HFFc6 (cell line): ENCODE measurements at places on chromosomes 3 and 15.
A peak's percentile ranks its signal among the peaks of the same experiment; 100 is the strongest.

- H3K4me3 ChIP-seq: no peak overlapping the region
- no peak overlapping the region for H3K27ac ChIP-seq
- no peak for DNase-seq
- peaks cover 7% of the 10 kb centered on the region for H3K27me3 ChIP-seq
These were observed 54.0 kb upstream of the POLR2M start for GRCh38 chr15:57652481-57652880.

DNA sequence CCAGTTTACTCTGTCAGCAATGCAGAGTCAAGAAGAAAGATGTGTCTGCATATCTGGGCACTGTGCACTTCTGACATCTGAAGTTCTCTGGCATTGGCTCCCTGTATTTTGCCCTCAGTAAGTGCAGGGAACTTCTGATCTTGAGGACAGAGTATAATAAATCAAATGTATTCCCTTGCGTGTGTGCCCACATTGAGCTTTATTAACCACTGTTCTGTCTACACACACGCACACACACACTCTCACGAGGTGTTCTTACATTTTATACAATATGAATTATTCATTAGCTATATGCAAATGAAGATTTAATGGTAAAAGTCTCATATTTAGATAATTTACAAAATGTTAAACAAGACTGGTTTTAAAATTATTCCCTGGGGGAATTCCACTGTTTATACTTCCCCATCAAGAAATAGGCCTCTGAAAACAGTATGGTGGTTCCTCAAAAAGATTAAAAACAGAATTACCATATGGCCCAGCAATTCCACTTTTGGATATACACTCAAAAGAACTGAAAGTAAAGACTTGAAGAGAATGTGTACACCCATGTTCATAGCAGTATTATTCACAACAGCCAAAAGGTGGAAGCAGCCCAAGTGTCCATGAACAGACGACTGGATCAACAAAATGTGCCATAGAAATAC, 24.6 kb upstream of the ANPEP start:
- H3K36me3 ChIP-seq: peaks cover 30% of the 10 kb centered on the region
- H3K4me3 ChIP-seq: no peak overlapping the region
- H3K4me1 ChIP-seq: peaks cover 66% of the 10 kb centered on the region
- DNase-seq: no peak
- peak overlapping the region; percentile 96; the same call in 1 of the 2 replicates for H3K27ac ChIP-seq

DNA sequence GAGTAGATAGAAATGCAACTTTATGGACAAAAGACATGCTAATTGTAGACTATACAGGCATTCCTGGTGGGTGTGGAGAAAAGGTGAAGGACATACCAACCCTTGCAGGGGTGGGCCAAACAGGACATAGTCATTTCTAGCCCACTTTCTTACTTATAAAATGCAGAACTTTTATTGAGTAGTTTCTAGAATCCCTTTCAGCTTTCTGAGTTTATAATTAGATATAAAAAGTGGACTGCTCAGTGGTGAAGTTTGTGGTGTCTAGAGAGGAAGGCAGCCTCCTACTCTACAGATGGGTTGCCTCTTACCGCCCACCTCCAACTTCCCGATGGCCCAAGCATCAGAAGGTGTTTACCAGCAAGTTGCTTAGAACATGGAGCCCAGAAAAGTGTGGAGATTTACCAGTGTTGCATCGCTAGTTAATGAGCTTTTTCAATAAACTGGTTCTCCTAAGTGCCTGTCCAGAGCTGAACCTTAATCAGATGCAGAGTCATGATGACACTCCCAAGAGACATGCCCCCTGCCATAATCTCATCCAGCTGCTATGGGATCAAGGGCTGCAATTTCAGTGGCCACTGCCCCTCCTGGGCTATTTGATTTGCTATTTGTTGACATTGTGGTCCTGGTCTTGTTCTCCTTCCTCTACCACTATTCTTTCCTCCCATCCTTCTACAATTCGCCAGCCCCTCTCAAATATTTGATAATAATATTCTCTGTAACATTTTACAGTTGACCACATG, 77.5 kb upstream of the STRIT1 start:
- 0 out of 2 replicates have a peak, but pooled peaks cover 3% of the 10 kb centered on the region for H3K27me3 ChIP-seq
- no peak overlapping the region for H3K27ac ChIP-seq
- H3K4me3 ChIP-seq: no peak overlapping the region
- DNase-seq: no peak

DNA sequence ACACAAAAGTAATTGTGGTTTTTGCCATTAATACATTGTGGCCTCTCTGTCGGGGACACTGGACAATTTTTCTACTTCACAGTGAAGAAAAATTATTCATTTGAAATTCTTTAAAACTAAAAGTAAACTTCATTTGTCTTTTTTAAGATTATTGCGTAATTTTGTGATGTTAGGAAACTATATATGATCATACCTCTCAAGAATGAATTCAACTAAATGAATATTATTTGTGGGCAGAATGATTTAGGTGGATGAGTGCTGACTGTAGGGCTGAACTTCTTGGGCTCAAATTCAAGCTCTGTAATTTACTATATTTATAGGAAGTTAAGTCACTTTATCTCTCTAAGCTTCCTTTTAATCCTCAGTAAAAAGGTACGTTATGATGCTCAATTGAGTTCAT, 441.2 kb downstream of the ROBO1 start:
- no peaks in the 10 kb centered on the region for H3K36me3 ChIP-seq
- no peaks in the 10 kb centered on the region for H3K4me1 ChIP-seq
- H3K4me3 ChIP-seq: no peak overlapping the region
- no peak overlapping the region for H3K27ac ChIP-seq

GRCh38 chr15:41661078-41661517, 893 bp downstream of the MGA start:
- H3K4me3 ChIP-seq: peak overlapping the region; percentile 92
- peaks cover 44% of the 10 kb centered on the region for H3K4me1 ChIP-seq

DNA sequence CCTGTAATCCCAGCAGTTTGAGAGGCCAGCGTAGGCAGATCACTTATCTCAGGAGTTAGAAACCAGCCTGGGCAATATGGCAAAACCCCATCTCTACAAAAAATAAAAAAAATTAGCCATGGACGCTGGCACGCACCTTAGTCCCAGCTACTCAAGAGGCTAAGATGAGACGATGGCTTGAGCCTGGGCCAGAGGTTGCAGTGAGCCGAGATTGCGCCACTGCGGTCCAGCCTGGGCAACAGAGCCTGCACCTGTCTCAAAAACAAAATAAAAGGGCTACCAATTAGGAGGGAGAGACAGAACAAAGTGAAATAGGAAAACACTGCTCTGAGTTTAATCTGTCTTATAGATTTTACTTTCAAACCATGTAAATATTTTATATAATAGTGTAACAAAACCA, 33.8 kb downstream of the MSL2 start:
- peaks cover 13% of the 10 kb centered on the region for H3K36me3 ChIP-seq
- H3K27me3 ChIP-seq: no peaks in the 10 kb centered on the region; the same call in 1 of the 2 replicates
- peaks cover 46% of the 10 kb centered on the region for H3K4me1 ChIP-seq
- DNase-seq: no peak

DNA sequence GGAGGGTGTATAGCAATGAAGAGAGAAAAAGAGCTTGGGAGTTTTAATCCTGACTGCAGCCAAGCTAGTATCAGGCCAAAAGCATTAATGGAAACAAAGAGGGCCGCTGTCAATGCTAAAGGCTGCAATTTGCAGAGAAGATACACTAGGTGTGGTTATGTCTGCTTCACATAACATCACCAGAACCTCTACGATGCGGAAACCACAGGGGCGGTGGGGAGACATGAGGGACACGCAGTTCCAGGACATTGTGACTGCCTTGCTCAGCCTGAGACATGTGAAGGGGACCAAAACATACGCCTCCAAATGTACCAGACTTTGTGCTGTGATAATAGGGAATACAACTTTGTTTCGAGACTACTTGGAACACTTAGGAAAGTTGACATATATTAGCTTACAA, 88.4 kb downstream of the APBA2 start:
- peaks cover 21% of the 10 kb centered on the region for H3K4me1 ChIP-seq
- no peaks in the 10 kb centered on the region for H3K36me3 ChIP-seq
- no peak overlapping the region for H3K27ac ChIP-seq
- H3K27me3 ChIP-seq: no peaks in the 10 kb centered on the region

GRCh38 chr15:58957101-58957973, 23.9 kb upstream of the SLTM start:
- no peaks in the 10 kb centered on the region for H3K36me3 ChIP-seq
- H3K4me1 ChIP-seq: peaks cover 29% of the 10 kb centered on the region
- no peak overlapping the region for H3K27ac ChIP-seq
- H3K27me3 ChIP-seq: no peaks in the 10 kb centered on the region; the same call in 1 of the 2 replicates

GRCh38 chr3:157099326-157100095, 60.4 kb downstream of the CCNL1 start:
- H3K27ac ChIP-seq: peak overlapping the region; percentile 37; the same call in 1 of the 2 replicates
- H3K4me3 ChIP-seq: no peak overlapping the region
- H3K27me3 ChIP-seq: peaks cover 4% of the 10 kb centered on the region; the same call in 1 of the 2 replicates
- no peak for DNase-seq
- H3K36me3 ChIP-seq: no peaks in the 10 kb centered on the region

DNA sequence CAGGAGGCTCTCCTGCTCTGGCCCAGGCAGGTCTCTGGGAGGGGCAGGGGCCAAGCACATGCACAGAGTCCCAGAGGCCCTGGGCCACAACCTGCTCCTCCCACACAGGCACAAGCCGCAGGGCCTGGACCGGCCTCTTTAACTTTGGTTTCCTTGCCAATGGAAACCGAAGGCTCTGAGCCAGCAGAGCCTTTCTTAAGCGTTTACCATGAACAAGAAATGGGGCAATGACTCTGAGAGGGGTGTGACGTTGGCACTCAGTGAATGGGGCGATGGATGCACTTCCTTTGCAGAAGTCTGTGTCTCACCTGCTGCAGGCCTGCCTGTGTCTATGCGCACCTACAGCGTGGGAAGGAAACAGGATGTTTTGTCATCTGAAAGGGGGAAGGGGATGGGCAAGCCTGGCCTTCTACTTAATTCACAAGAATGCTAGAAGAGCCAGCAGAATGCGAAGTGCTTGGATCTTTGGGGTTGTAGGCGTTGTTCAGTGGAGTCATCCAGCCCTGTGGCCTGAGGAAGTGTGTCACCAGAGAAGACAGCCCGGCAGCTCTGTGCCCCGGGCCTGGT, 41.8 kb downstream of the IFT122 start:
- DNase-seq: peak; percentile 25
- peaks cover 2% of the 10 kb centered on the region for H3K27me3 ChIP-seq
- H3K36me3 ChIP-seq: peaks cover 18% of the 10 kb centered on the region; the same call in 1 of the 2 replicates
- peak overlapping the region; percentile 10; the same call in 1 of the 2 replicates for H3K4me3 ChIP-seq
- peak overlapping the region; percentile 83 for H3K27ac ChIP-seq

- no peak for DNase-seq
- no peaks in the 10 kb centered on the region for H3K27me3 ChIP-seq
- H3K4me1 ChIP-seq: no peaks in the 10 kb centered on the region
- H3K4me3 ChIP-seq: no peak overlapping the region
- no peaks in the 10 kb centered on the region for H3K36me3 ChIP-seq
These were observed 142.8 kb downstream of the CHL1 start for GRCh38 chr3:339351-339750.

DNA sequence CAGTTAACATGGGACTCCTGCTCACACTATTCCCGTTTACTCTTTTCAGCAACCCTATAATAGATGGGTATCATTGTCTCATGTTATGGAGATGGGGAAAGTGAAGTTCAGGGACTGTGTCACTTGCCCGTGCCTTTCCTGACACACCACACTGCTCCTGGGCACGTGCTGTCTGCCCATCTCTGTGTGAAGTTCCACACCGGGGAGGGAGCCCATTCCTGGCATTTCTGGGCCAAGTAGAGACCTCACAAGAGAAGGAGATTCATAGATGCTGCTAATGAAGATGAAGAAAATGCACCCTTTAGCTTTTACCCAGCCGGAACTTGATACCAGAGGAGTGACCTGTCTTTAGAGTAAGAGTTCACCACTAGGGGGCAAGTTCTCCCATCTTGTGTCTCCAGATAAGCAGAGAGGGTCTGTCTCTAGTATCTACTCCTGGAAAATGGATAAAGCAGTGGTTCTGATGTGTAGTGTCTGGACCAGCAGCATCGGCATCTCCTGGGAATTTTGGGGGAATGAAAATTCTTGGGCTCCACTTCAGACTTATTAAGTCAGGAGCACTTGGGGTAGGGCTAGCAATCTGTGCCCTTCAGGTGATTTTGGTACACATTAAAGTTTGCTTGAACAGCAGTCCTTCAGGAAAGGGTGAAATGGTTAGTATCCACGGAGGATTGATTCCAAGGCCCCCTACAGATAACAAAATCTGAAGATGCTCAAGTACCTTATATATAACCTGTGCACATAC, 2.0 kb upstream of the TOPBP1 start:
- H3K36me3 ChIP-seq: peaks cover 6% of the 10 kb centered on the region; the same call in 1 of the 2 replicates
- peak overlapping the region; percentile 35; the same call in 1 of the 2 replicates for H3K27ac ChIP-seq
- 0 out of 2 replicates have a peak, but pooled peaks cover 1% of the 10 kb centered on the region for H3K27me3 ChIP-seq
- DNase-seq: peak; percentile 58
- H3K4me3 ChIP-seq: peak overlapping the region; percentile 98
